ENCODE measurements at places on chromosomes 2 and 18.

DNA sequence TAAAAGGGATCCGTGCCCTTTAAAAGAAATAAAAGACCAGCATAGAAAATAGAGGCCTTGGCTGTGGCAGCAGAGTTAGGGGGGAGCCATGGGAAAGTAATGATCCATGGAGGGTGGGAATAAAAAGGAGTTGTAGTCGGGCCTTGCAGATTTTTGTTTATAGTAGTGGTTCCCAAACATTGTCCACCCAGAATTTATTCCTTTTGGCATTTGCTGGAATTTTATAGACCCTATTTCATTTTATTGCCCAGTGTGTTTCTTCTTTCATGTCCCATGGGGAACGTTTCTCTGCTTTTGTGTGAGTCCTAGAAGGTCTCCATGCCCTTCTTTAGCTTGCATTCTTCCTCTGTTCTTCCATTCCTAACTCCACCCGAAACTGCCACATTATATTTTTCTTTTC lies 222.2 kb downstream of the LTBP1 start:
- DNase-seq: no peak

DNA sequence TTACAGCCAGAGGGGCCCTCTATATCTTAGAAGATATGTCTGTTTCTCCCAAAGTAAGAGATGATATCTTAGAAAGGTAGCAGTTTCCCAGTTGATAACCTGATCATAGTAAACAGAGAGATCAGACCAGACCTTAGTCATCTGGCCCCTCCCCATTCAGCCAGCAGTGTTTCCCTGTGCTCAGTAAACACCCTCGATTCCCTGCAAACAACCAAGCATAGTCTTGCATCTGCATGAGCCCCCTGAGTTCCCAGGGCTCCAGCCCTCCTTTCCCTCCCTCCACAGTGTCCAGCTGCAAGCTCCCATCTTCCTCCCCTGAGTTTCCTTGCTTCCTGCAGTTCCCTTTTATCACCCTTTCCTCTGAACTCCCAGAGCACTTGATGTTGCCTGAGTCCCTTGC lies 20.3 kb downstream of the NRP2 start:
- no peak for DNase-seq

- no peak for DNase-seq
Observed at GRCh38 chr2:227570615-227571014, 28.1 kb upstream of the SCYGR2 start.

DNA sequence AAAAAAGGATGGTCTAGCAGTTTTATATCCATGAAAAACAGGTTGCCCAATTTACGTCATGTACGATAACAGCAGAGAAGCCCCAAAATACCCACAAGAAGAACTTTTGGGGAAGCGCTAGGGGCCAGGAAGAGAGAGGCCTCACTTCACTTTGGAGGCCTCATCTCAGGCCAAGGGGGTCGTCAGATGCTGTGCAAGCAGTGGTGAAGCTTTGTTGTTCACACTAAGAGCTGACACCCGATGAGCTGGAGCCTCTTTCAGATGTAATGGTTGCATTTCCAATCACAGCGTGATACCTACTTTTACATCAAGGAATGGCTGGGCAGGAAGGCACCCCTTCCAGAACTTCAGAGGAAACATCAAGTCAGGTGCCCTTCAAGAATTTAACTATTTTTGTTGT lies 242.3 kb upstream of the PXDN start:
- no peak for DNase-seq

- no peak for DNase-seq
Observed at GRCh38 chr18:46190667-46191066, 86.5 kb downstream of the HAUS1 start.
